Stimulated activated CD8-positive, alpha-beta memory T cell treated with anti-CD3 and anti-CD28 coated beads, Interleukin-12 subunit alpha, Interleukin-12 subunit beta, amount 100 ng/mL, for 4 hours (primary cell): ENCODE measurements at places on chromosomes 6 and 20.

GRCh38 chr20:59082981-59083380 is 40.4 kb upstream of the PRELID3B start:
- no peak for DNase-seq

DNA sequence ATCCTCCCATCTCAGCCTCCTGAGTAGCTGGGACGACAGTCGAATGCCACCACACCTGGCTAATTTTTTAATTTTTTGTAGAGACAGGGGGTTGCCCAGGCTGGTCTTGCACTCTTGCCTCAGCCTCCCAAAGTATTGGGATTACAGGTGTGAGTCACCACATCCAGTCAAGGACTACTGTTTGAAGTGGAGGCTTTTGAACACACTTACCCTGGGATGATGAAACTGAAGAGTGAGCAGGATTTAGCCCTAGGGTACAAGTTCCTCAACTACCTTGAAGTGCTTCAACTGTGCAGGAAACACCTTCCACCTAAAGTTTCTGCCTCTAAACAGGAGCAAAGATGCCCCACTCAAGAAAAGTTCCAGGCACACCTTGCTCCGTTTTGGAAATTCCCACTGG is 15.7 kb upstream of the PARD6B start:
- DNase-seq: no peak

- no peak for DNase-seq
Observed at GRCh38 chr20:38725931-38726803, 1.9 kb downstream of the SLC32A1 start.

DNA sequence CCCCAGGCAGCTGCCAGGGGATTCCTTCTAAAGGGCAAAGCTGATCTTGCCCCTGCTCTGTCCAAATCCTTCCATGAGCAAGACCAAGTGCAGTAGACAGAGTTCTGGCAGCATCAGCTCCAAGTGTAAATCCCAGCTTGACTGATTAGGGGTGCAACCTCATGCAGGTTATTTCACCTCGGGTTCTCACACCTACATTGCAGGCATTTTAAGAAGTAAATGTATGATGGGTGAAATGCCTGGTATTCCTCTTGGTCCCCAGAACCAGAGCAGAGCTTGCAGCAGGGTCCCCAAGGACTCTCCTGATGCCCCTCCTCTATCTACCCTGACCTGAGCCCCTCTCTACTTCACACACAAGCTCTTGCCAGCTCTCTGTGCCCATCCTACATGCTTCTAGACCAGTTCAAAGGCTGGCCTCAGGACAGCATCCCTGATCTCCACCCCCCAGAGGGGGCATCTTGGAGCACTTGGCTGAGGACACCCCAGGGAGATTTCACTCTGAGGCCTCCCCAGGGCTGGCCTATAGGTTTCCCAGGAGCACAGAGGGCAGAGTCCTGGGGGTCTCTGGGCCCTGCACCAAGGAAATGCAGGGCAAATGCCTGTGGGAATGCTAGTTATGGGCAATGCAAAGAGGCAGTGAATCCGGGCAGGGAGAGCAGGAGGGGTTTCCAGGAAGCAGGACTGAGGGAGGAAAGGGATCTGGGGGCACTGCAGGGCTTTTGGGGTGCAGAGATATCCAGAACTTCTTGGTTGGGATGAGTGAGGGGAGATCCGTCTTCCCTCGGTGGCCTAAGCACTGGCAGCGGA is 1.0 kb downstream of the LZTS3 start:
- no peak for DNase-seq

GRCh38 chr20:44003609-44004008 is 89.0 kb downstream of the TOX2 start:
- DNase-seq: no peak

- no peak for DNase-seq
Observed at GRCh38 chr6:130975325-130975724, 87.7 kb downstream of the EPB41L2 start.

DNA sequence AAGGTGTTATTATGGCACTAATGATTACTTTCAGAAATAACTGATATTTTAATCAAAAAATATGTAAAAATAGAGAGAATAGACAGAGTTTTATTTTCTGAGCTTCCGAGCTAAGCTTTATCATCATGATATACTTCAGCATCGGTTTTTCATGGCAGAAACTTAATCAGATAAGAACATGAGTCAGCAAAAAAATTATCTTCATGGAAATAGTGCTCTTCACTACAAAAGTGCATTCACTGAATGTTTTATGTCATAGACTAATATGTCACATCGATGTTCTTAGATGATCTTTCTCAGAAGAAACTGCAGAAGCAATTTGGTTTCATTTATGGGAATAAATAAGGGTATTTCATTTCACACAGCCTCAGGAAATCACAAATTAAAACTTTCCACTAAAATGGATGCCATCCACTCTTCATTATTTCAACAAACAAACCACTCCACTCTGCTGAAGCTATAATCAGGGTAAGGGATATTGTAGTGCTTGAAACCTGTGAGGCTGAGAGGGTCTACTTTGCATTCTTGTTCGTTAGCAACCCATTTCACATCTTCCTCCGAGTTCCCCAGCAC is 10.2 kb upstream of the MAP3K7 start:
- no peak for DNase-seq

DNA sequence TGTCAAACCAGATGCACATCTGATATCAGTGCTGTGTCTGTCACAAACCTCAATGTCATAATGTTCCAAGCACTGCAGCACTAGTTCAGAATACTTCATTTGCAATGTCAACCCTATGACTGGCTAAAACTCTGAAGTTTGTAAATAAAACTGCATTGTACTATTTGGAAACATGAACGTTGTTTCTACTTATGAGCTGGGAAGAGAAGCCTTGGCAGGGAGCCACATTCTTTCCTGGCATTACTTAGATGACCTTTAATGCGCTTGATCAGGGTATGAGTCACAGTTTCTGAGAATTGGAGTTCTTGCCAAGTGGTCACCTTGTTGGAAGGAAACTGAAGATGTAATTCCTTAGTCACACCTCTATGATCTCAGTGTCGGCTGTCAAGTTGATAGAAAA is 664.8 kb upstream of the MMS22L start:
- DNase-seq: no peak

DNA sequence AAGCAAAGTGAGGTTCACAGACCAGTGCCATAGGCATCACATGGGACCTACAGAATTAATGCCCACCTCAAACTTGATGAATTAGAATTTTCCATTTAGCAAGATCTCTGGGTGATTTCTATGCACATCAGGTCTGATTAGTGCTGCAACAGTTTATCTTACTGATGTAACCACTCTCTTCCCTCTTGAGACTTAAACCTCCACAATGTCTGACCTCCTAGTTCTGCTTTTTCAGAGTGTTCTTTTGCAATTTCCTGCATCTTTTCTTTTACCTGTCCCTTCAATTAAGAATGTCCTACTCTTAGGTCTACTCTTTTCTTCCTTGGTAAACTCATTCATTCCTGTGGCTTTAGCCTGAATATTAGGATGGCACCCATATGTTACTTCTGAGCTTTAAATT is 615.3 kb downstream of the TFAP2A start:
- no peak for DNase-seq

- DNase-seq: no peak
Observed at GRCh38 chr6:4066029-4066755, 12.7 kb downstream of the FAM217A start.

DNA sequence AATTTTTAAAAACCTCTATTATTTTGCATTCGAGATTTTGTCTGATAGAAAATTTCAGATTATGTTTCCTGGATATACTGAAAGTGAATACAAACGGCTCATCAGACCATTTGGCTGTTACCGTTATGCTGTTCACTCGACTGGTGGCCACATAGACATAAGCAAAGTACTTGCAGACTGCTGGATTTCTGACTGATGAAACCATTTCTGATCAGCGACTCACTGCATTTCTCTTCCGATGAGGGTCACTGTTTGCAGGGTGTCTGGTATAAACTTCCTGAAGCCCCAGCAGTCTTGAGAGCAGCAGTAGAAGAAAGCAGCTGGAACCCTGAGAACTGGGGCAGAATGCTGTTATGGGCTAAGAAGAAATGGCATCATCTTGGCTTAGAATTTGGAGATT is 17.7 kb downstream of the SNX9 start:
- DNase-seq: no peak

- peak; percentile 92 for DNase-seq
Observed at GRCh38 chr20:2651772-2652723, at the start of gene NOP56. Gene NOP56 (plus strand): TSS chr20:2652632. CDS start chr20:2652661, 29 bp downstream.

DNA sequence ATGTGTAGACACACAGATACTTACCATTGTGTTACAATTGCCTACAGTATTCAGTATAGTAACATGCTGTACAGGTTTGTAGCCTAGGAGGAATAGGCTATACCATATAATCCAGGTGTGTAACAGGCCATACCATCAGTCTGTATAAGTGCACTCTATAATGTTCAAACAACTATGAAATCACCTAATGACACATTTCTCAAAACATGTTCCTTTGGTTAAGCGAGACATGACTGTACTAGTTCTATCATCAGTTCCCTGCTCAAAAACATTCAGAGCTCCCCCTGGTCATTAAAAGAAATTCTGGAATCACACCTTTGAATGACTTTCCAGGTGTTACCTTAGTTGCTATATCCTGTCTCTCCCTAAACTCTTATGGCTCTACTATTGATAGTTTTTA is 70.4 kb upstream of the SLC2A12 start:
- no peak for DNase-seq

DNA sequence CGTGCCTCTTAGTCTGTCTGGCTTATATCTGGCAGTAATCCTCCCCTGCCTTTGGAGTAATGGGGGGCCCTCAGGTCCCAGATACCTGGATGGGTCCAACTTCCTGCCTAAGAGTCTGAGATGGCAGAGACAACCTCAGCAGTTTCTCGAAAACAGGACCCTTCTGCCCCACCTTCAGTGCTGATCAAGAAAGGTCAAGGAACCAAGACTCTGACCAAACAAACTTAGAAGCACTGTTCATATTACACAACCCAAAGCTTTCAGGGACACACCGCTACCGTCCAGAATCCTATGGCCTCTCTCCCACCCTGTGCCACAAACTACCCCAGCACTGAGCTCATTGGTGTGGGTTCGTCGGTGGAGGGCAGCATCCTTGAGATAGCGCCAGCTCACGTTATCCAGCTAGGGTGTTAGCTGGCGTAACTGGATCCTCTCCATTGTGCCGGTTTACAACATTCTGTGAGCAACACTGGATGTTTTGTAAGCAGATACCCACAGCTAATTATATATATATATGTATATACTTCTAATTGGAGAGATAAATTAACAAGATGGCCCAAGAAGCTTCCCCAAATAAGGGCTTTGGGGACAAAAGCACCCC is 7.6 kb upstream of the TMC2 start:
- DNase-seq: no peak

DNA sequence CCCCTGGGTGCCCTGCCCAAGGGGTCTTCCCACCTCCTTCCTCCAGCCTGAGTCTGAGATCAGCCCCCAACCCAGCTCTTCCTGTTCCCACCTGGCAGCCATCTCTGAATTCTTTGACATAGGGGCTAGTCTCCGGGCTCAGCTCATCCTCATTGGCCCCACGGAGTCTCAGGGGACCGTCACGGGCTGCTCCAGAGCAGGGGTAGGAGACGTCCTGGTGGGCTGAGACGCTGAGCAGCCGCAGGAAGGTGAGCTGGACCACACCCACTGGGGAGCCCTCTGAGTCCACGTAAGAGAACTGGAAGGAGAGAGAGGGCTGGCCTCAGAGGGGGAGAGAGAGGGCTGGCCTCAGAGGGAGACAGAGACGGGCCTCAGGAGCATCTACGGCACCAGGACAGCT is 28.1 kb downstream of the COL11A2 start:
- DNase-seq: no peak

- peak; percentile 46 for DNase-seq
Observed at GRCh38 chr20:63628246-63628975, 1.5 kb upstream of the GMEB2 start.

GRCh38 chr20:41379551-41379950 is 12.9 kb upstream of the EMILIN3 start:
- no peak for DNase-seq

- DNase-seq: no peak
Observed at GRCh38 chr6:4128072-4128471, 7.3 kb downstream of the ECI2 start.

DNA sequence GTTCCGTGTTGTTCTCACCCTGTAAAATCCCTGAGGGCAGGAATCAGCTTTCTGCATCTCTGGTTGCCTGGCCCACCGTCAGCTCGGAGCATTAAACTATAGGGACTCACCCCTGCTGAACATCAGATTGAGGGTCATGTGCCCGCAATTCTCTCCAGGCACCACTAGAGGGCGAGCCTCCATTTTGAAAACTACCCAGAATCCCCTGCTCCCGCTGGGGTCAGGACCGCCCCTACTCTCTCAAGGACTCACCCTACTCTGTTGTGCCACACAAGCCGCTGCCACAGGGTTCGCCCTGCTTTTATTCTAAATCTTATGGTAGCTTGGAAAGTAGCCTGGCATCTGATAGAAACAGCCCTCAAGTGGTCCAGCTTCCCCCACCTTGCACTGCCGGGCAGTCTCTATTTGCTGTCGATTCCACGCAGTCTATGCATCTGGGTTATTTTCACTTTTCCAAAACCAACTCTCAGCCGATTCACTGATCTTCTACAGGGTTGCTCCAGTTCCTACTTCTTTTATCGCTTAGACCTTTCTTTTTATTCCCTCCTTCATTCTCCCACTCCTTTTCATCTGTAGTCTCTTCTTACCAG is 244.1 kb upstream of the QKI start:
- no peak for DNase-seq

DNA sequence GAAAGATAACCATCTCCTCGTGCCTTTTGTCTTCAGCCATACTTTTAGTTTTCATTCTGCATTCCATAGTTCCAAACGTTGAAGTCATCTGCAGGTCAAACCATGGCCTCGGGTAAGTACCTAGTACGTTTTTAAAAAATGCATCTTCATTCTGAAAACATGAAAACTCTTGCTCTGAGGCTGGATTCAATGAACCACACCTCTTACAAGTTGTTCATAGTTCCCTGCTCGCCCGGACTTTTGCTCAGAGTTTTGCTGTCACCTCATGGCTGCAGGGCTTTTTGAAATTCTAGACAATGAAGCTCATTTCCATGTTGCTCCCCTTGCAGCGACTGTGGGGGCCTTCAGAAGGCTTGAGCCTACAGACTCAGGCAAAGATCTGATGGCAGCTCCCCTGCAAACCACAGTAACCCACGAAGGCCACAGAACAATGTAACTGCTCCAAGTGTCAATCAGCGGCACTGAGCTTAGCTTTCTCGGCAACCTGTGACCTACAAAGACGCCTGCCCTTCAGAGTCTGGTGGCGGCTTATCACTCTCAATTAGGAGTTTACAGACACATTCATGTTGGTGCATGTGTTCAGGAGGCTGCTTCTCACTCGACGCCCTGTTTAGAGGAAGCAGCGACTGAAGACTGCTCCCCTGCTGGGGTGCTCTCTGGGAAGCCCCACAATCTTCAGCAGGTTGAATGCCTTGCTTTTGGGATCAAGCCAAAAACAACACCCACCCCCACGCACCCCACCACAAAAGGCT is 61.2 kb downstream of the FOXC1 start:
- no peak for DNase-seq

GRCh38 chr20:53187392-53188068 is 215.4 kb downstream of the TSHZ2 start:
- DNase-seq: no peak

DNA sequence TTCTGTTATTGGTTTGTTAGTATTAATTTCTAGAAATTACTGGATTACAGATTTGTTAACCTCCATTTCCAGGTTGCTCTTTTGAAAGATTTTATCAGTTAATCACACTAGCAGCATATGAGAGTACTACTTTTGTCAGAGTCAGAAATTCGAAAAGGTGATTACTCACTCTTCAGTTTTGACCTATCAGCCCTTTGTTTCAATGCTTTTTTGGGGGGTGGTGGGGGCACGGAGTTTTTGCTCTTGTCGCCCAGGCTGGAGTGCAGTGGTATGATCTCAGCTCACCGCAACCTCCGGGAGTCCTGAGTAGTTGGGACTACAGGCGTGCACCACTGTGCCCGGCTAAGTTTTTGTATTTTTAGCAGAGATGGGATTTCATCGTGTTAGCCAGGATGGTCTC is 149.2 kb downstream of the JARID2 start:
- DNase-seq: no peak
